Activated T-helper 1 cell treated with anti-CD3 and anti-CD28 coated beads, Interleukin-12 subunit alpha, Interleukin-12 subunit beta, Interleukin-2, Interleukin-4 antibody, amounts not matched to agents 30 ng/mL and 10 ng/mL and 1 ng/mL, durations not matched to agents 14 hours and 24 hours and 36 hours (primary cell): ENCODE measurements at places on chromosomes 4 and X.

- no peaks in the 10 kb centered on the region for H3K27me3 ChIP-seq
- H3K36me3 ChIP-seq: no peaks in the 10 kb centered on the region
- H3K4me1 ChIP-seq: no peaks in the 10 kb centered on the region
- H3K4me3 ChIP-seq: no peak overlapping the region
- no peak for DNase-seq
Measured at GRCh38 chr4:109944591-109944990, 31.9 kb downstream of the EGF start.

DNA sequence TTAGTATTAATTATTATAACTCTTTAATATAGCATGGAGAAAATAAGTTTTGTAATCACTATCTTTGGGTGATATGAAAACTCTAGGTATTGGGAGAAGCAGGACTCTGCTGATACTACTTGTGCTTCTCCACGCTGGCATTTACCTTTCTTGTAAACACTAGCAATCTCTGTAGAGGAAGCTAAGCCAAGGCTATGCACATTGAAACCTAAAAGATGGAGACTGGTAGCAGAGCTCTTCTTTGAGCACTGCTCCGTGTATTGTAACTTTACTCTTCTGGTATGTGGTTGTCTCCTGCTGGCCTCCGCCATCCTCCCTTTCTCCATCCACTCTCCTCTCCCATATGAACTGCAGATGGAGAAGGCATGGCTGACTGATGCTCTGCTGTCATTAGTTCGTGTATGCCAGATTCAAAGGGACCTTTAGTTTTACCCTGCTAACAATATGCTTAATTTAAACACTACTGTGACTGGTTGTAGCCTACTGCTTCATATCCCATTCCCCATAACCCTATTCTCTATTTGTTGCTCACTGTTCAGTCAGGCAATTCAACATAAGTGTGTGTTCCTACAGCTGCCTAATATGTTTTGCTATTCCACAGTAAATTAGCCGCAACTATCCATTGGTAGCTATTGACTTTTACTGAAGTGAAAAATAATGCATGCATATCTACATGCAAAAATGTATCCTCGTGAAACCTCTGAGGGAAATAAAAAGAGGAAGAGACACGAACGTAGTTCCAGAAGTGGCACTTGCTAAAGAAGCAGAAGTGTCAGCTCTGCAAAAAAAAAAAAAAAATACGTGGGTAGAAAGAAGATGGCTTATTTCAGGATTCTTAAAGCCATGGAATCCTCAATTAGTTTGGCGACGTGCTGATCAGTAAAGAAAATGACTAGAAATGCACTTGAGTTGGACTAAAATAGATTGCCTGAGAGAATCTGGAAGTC, 55.6 kb upstream of the CCSER1 start:
- no peak for DNase-seq
- no peaks in the 10 kb centered on the region for H3K36me3 ChIP-seq
- H3K27me3 ChIP-seq: peaks cover 5% of the 10 kb centered on the region
- H3K27ac ChIP-seq: no peak overlapping the region
- H3K4me3 ChIP-seq: no peak overlapping the region

GRCh38 chr4:26151615-26152014, 169.2 kb upstream of the RBPJ start:
- no peaks in the 10 kb centered on the region for H3K27me3 ChIP-seq
- peaks cover 55% of the 10 kb centered on the region for H3K4me1 ChIP-seq
- peak overlapping the region; percentile 82 for H3K27ac ChIP-seq
- peaks cover 24% of the 10 kb centered on the region for H3K36me3 ChIP-seq
- no peak overlapping the region for H3K4me3 ChIP-seq

GRCh38 chr4:126213996-126214395, 899.2 kb downstream of the FAT4 start:
- no peak for DNase-seq
- H3K36me3 ChIP-seq: no peaks in the 10 kb centered on the region
- H3K4me3 ChIP-seq: no peak overlapping the region
- H3K4me1 ChIP-seq: no peaks in the 10 kb centered on the region
- H3K27me3 ChIP-seq: no peaks in the 10 kb centered on the region

DNA sequence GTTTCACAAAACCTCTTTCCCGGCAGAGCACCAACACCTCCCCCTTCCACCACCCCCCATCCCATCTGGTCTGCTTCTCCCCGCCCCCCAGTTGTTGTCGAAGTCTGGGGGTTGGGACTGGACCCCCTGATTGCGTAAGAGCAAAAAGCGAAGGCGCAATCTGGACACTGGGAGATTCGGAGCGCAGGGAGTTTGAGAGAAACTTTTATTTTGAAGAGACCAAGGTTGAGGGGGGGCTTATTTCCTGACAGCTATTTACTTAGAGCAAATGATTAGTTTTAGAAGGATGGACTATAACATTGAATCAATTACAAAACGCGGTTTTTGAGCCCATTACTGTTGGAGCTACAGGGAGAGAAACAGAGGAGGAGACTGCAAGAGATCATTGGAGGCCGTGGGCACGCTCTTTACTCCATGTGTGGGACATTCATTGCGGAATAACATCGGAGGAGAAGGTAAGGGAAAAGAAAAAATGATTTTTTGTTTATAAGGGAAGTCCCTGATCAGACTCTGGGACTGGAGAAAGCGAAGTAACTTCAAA, at the start of gene PDGFRA:
PDGFRA (plus strand) TSS at position 333 of the 541 bp plus-strand sequence. CDS start 29,476 bp downstream, outside the sequence.
- peaks cover 9% of the 10 kb centered on the region for H3K4me1 ChIP-seq
- peaks cover 83% of the 10 kb centered on the region for H3K27me3 ChIP-seq
- peak within 1 kb of the TSS; percentile 47 for H3K4me3 ChIP-seq
- H3K27ac ChIP-seq: peak within 1 kb of the TSS; percentile 83
- H3K36me3 ChIP-seq: peaks cover 2% of the 10 kb centered on the region

DNA sequence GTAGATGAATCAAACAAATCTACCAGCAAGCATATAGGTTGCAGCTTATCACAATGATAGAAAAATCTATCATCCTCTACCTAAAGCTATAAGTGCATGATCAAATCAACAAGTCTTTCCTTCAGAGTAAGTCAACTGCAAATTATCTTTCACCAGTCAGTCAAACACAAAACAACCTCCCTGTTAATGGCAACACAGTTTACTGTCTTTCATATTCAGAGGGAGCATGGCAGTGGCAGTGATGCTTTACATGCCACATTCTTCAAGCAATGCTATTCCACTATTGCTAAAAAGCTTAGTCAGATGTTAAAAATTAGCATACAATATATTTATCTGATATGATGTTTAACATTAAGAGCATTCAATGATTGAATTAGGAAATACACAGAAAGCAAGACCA, 245.1 kb upstream of the KLHL4 start:
- H3K4me3 ChIP-seq: no peak overlapping the region
- H3K27me3 ChIP-seq: no peaks in the 10 kb centered on the region
- H3K27ac ChIP-seq: no peak overlapping the region
- no peak for DNase-seq
- no peaks in the 10 kb centered on the region for H3K36me3 ChIP-seq
- no peaks in the 10 kb centered on the region for H3K4me1 ChIP-seq

- no peak overlapping the region for H3K27ac ChIP-seq
- no peaks in the 10 kb centered on the region for H3K27me3 ChIP-seq
- DNase-seq: no peak
- H3K4me3 ChIP-seq: no peak overlapping the region
- H3K4me1 ChIP-seq: no peaks in the 10 kb centered on the region
- H3K36me3 ChIP-seq: no peaks in the 10 kb centered on the region
Measured at GRCh38 chrX:130728208-130728607, 174.8 kb downstream of the ENOX2 start.

DNA sequence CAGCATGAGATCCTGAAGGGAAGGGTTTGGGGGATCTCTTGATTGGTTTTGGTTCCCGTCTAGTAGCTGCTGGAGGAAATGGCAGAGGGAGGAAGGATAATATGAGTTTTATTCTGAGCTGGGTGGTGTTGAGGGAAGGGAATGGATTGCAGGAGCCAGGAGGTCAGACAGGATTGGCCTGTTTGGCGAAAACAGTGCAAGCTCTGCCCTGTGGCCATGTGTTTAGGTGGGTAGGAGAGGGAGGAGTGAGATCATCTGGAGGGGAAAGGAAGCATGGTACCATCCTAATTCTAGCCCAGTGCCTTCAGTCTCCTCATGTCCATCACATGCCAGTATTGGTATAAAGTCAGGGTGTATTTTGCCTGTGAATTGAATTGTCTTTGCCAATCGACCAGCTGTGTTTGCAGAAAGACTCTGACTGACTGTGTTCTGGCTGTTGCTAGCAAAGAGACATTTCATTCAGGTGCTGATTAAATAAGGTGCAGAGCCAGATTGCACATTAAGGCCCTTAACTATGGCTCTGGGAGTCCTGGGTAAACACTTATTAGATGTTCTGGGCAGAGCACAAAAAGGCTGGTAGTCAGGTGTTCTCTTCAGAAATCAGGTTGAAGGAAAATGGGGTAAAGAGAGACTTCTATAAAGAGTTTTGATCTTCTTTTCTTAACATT, 10.0 kb downstream of the TMEM164 start:
- H3K27ac ChIP-seq: no peak overlapping the region
- no peaks in the 10 kb centered on the region for H3K27me3 ChIP-seq
- peaks cover 20% of the 10 kb centered on the region for H3K36me3 ChIP-seq
- H3K4me3 ChIP-seq: no peak overlapping the region
- no peak for DNase-seq

- no peak for DNase-seq
- H3K27me3 ChIP-seq: no peaks in the 10 kb centered on the region
- H3K36me3 ChIP-seq: no peaks in the 10 kb centered on the region
- no peaks in the 10 kb centered on the region for H3K4me1 ChIP-seq
- no peak overlapping the region for H3K4me3 ChIP-seq
Measured at GRCh38 chr4:43816116-43816515, 632.5 kb downstream of the KCTD8 start.

DNA sequence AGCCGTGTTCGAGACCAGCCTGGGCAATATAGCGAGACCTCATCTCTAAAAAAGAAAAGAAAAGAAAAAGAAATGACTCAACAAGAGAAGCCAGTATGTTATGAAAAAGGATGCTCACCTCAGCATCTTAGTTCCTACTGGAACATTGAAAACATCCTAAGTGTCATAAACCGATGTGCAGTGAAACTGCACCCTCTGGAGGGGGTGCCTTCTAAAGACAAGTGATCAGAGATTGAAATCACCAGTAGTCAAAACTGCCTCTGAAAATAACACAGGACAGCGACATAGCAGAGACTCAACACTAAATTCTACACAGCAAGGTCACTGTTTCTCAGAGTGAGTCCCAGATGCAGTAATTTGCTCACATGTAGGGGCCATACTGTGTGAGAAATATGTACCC, 28.0 kb upstream of the ATP6AP2 start:
- DNase-seq: no peak
- H3K4me1 ChIP-seq: no peaks in the 10 kb centered on the region
- H3K4me3 ChIP-seq: no peak overlapping the region
- H3K27ac ChIP-seq: no peak overlapping the region
- peaks cover 4% of the 10 kb centered on the region for H3K27me3 ChIP-seq

DNA sequence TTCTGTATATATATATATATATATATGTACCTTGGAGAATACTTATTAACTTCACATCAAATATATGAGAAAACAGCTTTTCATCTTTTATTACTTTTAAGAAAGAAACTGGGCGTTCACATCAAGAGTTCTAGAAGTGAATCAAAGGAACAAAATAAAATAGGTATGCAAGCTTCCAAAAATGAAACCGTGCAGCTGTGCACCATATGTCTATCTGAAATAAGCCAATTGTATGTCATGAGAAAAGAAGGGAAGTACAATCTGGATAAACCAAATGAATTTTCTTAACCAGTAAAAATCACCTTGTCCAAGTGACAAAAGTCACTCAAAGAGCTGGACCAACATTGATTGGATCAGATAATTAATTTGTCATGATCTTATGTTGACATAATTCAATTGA, 405.4 kb upstream of the TECRL start:
- H3K27ac ChIP-seq: no peak overlapping the region
- H3K4me1 ChIP-seq: no peaks in the 10 kb centered on the region
- DNase-seq: no peak

DNA sequence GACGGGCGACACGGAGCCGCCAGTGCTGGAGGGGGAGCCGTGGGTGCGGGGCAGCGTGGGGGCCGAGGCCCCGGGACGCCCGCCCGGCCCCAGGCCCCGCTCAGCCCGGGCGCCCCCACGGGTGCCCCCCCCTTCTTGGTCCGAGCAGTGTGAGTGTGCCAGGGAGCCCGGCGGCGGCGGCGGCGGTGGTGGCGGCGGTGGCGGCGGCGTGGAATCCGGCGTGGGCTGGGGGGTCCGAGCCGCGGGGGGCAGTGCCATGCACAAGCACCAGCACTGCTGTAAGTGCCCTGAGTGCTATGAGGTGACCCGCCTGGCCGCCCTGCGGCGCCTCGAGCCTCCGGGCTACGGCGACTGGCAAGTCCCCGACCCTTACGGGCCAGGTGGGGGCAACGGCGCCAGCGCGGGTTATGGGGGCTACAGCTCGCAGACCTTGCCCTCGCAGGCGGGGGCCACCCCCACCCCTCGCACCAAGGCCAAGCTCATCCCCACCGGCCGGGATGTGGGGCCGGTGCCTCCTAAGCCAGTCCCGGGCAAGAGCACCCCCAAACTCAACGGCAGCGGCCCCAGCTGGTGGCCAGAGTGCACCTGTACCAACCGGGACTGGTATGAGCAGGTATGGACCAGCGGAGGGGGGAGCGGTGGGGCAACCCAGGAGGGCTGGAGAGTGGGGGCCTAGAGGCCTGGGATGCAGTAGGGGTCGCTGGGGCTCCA, 466 bp downstream of the DLG3 start:
- no peak for DNase-seq
- H3K36me3 ChIP-seq: no peaks in the 10 kb centered on the region

- peak within 1 kb of the TSS; percentile 96 for H3K27ac ChIP-seq
- H3K4me3 ChIP-seq: peak within 1 kb of the TSS; percentile 97
- DNase-seq: peak; percentile 78
Measured at GRCh38 chr4:16225863-16226815, at the start of gene TAPT1. TSS of gene TAPT1 (minus strand) at chr4:16226471. CDS start at chr4:16226457, 14 bp downstream.

DNA sequence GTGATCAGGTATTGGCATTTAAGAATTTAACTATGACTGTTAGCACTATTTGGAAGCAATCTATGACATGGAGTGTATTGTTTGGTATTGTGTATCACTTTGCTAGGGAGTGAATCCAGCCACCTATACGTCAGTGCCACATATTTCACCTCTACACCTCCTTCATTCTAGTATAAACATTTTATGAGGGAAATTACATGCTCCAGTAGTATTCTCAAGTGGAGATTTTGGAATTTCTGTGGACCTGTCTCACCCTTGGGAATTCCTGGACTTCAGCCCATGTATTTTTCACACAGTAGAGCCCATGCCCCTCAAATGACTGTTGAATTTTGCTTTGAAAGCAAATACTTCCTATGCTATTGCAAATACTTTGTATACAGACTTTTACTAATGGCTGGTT, 11.3 kb downstream of the BST1 start:
- H3K36me3 ChIP-seq: no peaks in the 10 kb centered on the region
- no peak overlapping the region for H3K27ac ChIP-seq
- H3K4me1 ChIP-seq: no peaks in the 10 kb centered on the region
- DNase-seq: no peak
